ENCODE measurements at places on chromosomes 12 and 14.

DNA sequence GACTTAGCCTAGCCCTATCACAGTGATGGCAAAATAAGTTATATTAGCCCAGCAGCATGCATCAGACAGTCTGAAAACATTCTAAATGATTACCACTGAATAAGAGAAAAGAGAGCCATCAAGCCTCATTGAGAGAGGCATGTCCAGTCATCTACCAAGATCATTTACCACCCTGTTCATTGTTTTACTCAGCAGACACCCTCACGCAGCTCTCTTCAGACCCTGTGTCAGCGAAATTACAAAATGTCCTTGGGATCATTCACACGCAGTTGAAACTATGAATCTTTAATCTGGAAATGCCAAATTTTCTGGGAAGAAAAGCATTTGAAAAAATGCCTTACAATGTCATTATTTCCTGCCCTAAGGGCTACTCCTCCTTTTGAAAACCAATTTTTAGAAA is 89.5 kb downstream of the PTPRO start:
- no peak for DNase-seq

DNA sequence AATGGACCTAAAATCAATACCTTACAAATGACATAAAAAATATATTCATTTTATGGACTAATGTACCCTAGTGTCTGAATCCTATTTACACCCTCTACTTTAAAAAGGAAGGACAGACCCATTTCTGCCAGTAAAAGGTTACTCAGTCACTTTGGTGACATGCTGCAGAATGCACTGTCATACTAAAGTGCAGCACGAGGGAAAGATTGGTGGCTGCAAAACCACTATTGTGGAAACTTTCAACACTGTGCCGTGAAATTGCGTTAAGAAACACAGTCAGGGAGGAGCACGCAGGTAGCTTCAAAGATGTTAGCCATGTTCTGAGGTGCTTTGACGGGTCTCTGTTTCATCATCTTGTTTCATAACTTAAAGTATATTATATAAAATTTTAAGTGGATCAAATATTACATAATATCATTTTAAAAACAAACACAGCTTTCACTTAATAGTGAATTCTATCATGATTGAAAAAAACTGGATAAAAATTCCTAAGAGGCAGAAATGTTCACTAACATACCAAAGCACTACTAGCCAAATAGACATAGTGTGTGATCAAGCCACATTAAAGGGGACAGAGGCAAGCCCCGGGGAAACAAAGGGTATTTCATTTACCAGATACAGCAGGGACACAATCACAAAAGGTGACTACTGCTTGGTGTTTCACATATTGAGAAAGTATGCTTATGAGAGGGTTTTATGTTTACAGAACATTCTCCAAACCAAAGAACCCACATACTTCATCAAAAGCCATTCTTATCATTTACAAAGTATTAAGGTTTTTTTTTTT is 330.8 kb upstream of the SOX5 start:
- no peak for DNase-seq

DNA sequence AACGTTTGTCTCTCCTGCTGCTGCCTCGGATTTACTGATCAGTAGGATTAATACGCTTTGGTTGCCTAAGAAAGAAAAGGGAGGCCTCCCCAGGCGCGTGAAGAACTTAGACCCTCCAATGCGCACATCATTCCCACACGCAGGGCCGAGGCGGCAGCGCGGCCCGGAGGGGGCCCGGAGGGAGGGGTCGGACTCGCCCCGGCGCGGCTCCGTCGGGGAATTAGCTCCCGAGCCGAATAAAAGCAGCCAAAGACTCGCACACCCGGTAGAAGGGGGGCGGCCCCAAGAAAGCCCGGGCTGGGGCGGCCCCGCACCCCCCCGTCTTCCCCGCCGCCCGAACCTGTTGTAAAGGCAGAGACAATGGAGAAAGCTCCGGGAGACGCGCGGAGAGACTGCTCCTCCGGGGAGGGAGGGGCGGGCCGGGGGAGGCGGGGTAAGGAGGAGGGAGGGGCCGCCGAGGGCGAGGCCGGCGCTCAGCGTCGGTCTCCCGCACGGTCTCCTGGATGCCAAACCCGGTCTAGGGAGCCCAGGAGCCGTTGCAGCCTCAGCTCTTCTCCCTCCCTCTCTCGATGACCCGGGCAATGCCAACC is at the start of gene NELL2:
NELL2 (minus strand) TSS at position 362 of the 590 bp plus-strand sequence. CDS start 446 bp downstream, outside the sequence.
- peak; percentile 77 for DNase-seq

DNA sequence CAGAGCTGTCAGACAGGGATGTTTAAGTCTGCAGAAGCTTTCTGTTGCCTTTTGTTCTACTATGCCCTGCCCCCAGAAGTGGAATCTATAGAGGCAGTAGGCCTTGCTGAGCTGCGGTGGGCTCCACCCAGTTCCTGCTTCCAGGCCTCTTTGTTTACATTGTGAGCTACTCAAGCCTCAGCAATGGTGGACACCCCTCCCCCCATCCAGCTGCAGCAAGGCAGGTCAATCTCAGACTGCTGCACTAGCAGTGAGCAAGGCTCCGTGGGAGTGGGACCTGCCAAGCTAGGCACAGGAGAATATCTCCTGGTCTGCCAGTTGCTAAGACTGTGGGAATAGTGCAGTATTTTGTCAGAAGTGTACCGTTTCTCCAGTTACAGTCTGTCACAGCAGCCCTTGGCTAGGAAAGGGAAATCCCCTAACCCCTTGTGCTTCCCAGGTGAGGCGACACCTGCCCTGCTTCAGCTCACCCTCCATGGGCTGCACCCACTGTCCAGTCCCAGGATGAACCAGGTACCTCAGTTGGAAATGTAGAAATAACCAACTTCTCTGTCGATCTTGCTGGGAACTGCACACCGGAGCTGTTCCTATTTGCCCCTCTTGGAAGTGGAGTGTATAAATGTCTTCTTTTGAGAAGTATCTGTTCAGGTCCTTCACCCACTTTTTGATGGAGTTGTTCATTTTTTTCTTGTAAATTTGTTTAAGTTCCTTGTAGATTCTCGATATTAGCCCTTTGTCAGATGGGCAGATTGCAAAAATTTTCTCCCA is 213.5 kb upstream of the SLC38A2 start:
- DNase-seq = peak; percentile 39

DNA sequence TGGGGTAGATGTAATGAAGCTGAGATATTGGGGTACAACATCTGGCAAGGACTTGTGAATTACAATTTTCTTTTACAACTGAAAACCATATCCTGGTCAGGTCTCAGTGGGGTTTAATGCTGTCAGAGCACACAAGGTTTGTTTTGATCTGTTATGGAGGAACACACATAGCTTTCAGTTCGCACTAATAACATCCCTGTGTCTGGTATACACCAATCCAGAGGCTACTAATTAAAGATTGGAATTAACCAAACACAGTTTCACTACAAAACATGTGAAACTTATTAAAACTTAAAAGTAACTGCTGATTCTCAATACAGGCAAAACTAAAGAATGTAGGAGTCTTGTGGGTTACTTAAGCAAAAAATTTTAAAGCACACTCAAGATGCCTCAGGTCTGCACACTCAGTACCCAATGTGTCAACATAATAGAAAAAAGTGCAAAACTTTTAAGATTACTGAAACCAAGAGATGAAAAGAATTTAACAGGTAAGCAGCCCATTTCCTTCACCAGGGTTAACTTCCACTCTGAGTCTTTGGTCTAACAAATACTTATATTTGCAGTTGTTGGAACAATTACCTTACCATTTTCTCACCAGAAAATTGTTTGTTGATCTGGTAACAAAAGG is 77.4 kb downstream of the LLPH start:
- DNase-seq = no peak

DNA sequence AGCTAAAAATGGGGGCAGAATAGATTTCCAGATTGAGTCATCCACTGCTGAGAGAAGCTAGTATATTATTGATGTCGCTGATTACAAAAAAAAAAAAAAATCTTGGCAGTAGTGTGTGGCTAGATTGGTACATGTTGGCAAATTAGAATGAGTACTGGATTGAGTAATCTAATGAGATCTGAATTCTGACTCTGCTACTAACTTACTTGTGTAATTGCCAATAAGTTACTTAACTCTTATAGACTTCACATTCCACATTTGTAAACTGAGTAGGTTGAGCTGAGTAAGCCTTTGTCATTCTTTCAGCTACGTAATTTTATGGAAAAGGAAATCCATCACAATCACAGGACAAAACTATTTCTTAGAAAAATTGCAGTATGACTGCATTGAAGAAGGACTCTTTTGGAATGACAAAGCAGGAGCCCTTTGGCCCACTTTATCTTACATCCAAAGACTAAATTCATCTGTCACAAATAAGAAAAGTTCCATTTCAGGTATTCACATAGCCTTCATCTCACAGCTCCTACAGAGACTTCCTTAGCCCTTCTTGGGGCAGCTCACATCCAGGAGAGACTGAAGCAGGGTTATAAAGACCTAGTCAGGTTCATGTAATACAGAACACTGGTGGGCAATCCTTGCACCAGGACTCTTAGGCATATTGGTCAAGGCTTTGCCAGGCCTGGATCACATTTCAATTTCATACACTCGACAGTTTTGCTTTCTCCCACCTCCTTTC is 197.3 kb upstream of the CPNE8 start:
- DNase-seq = no peak

DNA sequence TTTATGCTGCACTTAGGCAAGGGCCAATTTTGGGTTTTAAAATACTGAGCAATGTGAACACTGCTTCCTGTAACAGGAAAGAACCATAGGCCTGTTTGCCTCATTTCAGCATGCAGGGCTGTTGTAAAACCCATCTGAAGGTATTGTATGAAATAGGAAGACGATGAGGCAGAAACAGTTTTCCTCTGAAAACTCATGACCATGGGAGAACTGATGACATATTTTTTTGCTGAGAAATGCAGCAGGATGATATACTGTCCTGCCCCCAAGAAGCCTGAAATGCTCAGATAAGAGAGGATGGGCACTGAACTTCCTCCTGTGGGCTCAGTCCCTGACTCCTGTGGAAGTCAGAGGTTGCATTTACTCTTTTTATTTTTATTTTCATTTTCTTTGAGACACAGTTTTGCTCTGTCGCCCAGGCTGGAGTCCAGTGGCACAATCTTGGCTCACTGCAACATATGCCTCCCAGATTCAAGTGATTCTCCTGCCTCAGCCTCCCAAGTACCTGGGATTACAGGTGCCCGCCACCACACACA is 17.4 kb downstream of the PYGL start:
- DNase-seq = no peak

DNA sequence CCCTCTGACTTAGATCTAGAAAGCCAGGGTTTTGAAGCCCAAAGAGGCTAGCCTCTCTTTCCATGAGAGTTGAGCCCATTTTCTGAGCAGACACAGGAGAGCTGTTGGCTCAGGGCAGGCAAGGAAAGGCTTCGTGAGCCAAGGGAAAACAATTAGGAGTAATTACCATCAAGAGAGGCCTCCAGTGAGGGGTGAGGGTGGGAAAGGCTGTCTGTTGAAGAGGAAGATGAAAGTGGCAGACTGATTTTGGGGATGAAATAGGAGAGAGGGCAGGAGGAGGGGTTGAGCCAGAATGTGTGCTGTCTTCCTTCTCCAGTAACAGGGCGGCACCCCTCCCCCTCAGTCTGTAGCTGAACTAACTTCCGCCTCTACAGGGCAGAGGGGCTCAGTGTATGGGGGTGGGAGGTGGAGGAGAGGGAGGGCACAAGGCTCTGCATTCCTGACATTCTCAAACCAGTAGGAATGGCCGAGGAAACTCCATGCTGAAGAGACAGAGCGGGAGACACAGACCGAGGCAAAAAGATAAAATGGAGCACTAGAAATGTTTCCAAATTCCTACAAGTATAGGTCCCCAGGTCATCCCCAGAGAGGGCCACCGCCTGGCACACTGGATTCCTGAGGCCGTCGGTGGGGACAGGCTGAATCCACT is 33.1 kb upstream of the COL2A1 start:
- DNase-seq = no peak

DNA sequence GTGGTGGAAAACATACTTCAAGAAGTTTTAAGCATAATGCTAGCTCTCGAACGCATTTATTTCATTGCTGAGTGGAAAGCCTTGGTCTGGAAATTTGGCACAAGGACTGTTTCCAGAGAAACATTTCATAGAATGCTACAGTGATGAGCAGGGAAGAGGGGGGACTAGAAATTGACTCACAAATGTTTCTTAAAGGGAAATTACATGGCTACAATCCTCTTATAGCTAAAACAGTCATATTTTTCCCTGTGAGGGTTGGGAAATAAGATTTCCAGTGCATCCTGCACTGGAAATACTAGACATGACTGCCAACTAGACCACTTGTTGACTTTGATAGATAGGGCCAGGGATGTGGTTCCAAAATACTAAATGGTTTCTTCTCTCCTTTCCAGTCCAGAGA is 197.3 kb upstream of the RGS6 start:
- DNase-seq = no peak

- no peak for DNase-seq
Measured at GRCh38 chr14:24556756-24557155, 19.3 kb downstream of the CTSG start.

- no peak for DNase-seq
Measured at GRCh38 chr12:107917912-107918800, 143.7 kb downstream of the ASCL4 start.

DNA sequence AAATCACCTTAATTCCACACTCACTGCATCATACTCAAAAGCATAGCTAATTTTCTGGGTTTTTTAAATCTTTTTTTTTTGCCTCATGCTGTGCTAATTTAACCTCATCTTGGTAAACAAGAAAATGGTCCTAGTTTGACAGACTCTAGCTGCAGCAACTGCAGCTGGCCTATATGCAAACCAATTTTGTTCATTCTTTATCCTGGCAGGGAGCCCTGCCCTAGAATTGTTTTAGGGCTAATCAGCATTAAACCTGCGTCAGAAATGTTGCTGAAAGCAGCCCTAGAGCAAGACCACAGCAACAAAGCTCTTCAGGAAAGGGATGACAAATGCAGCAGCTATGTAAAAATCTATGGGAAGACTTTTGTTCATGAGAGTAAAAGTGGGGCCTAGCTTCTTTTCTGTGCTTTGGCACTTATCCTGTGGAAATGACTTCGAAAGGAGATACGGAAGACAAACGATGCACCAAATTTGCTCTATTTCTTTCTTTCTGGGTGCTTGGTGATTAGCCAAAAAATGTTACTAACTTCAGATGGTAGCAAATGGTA is 72.2 kb downstream of the DENND5B start:
- no peak for DNase-seq

DNA sequence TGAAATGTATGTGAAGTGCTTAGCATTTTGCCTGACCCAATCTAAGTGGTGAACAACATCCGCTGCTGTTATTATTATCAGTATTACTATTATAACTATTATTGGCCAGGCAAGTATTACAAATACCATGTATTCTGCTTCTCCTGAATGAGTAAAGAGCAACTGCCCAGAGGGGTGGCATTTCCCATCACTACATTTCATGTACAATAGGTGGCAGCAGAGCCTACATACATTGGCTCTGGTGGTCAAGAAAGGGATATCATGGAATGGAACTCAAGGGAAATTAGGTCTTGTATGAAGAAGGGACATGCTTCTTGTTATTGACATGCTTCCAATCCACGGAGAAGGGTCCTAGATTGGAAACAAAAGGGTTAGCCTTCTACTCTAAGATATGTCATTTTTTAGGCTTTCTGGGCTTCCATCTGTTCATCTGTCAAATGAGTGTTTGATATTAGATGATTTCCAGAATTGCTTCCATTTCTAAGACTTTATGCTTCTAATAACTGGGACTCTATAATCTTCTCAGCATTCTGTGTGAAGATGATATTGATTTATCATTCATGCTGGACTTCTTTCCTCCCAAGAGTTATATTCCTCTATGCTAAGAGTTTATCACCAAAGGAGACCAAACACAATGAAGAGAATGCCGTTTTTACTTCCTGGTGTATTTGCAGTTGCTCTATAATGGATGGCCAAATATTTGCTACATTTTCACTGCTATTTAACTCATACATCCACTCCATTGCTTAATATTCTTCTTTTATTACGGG is 239.1 kb downstream of the SSPN start:
- DNase-seq = peak; percentile 9

GRCh38 chr14:75440733-75441477 is 13.1 kb downstream of the JDP2 start:
- DNase-seq = no peak

GRCh38 chr12:57840726-57841125 is 5.8 kb downstream of the CTDSP2 start:
- no peak for DNase-seq
